Upper lobe of left lung (tissue), 6 donors: ENCODE measurements at places on chromosomes 7 and 10.

DNA sequence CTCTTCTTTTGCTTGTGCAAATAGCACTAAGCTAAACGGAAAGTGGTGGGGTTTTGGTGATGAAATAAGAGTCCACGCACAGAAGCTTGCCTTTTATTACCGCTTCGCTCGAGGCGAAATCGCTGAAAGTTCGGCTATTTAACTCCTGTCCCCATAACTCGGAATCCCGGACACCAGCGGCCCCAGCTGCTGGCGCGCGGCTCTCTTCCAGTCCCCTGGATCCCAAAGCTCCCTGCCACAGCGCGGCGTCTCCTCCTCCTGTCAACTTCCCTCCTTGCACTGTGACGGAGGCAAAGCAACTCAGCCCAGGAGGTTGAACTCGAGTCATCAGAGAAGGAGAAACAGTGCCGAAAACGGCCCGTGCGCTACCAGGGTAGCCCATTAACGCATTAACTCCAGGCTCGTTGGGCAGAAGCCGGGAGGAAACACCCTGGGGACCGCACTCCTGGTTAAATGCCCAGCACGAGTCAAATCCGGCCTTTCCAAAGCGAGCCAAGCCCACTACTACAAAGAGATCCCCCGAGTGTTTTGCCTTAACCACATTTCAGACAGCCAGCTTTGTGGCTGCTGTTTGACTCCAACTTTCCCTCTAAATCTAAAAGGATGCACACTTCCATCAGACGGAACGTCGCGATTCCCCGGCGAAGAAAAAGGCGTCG lies 1.3 kb downstream of the SEMA3D start:
- no peaks in the 10 kb centered on the region for H3K27me3 ChIP-seq
- H3K4me1 ChIP-seq, result no peaks in the 10 kb centered on the region
- H3K27ac ChIP-seq, result peak overlapping the region; percentile 71
- peak overlapping the region; percentile 45 for H3K4me3 ChIP-seq
- H3K36me3 ChIP-seq, result no peaks in the 10 kb centered on the region

GRCh38 chr7:114627231-114627630 lies 212.6 kb downstream of the FOXP2 start:
- H3K27ac ChIP-seq, result no peak overlapping the region
- H3K36me3 ChIP-seq, result no peaks in the 10 kb centered on the region
- DNase-seq, result no peak
- H3K4me1 ChIP-seq, result no peaks in the 10 kb centered on the region

- no peaks in the 10 kb centered on the region for H3K27me3 ChIP-seq
- H3K36me3 ChIP-seq, result no peaks in the 10 kb centered on the region
- peaks cover 16% of the 10 kb centered on the region for H3K4me1 ChIP-seq
- no peak overlapping the region for H3K4me3 ChIP-seq
- DNase-seq, result no peak
- no peak overlapping the region for H3K27ac ChIP-seq
Measured at GRCh38 chr10:117350909-117351308, 24.3 kb downstream of the PDZD8 start.

DNA sequence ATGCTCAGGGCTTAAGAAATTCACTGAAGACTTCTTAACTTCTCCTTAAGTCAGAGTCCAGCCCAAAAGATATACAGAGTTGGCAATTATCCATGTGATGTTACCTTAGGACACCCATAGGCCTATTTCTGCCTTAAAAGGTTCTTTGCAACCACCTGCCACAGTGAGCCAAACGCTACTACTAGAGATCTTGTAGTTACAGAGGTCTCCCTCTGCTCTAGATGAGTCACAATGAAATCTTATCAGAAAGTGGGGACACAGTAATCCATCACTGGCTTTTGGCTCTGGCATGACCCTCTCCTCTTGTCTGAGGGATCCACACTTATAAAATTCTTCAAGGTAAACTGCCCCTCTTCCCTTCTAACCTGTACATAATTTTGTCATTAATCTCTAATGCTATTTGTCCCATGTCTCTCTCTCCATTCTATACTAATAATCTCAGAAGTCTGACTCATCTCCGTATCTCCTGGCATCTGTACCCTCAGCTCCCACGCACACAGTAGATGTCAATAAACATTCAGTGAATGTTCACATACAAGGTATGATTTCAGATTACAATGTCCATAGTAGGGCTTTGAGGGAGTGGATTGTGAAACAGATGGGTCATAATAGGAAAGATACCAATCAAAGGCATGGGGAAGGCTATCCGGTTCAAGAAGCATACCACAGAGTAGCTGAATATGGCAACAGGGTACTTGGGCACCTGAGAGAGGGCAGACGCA lies 112.1 kb downstream of the SGMS1 start:
- H3K36me3 ChIP-seq, result no peaks in the 10 kb centered on the region
- H3K4me1 ChIP-seq, result peaks cover 6% of the 10 kb centered on the region
- H3K27me3 ChIP-seq, result no peaks in the 10 kb centered on the region
- no peak overlapping the region for H3K4me3 ChIP-seq
- DNase-seq, result no peak
- H3K27ac ChIP-seq, result no peak overlapping the region

DNA sequence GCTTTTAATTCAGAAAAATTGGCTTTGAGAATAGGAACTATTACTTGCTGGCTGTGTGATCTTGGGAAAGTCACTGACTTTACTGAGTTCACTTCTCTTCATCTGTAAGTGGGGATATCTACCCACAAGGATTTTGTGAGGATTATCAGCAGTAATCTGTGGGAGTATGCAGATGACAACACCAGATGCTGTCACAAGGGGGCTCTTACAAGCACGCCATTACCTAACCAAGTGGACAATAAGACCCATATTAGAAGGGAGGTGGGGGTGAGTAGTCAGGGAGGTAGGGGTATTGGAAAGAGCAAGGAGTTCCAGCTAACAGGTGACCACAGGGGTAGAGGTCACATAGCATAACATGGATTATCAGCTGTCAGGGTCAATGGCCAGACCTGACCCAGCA lies 569.4 kb downstream of the SUGCT start:
- no peaks in the 10 kb centered on the region for H3K27me3 ChIP-seq
- no peak for DNase-seq
- H3K27ac ChIP-seq, result no peak overlapping the region
- no peaks in the 10 kb centered on the region for H3K4me1 ChIP-seq

GRCh38 chr10:78524342-78524741 lies 490.7 kb downstream of the RPS24 start:
- no peak overlapping the region for H3K4me3 ChIP-seq
- no peaks in the 10 kb centered on the region for H3K27me3 ChIP-seq
- H3K27ac ChIP-seq, result no peak overlapping the region
- no peak for DNase-seq

- H3K27me3 ChIP-seq, result no peaks in the 10 kb centered on the region
- peak; percentile 48 for DNase-seq
- peak overlapping the region; percentile 13 for H3K27ac ChIP-seq
- peaks cover 35% of the 10 kb centered on the region for H3K4me1 ChIP-seq
- no peaks in the 10 kb centered on the region for H3K36me3 ChIP-seq
Measured at GRCh38 chr7:2493205-2494164, 17.3 kb upstream of the GRIFIN start.

DNA sequence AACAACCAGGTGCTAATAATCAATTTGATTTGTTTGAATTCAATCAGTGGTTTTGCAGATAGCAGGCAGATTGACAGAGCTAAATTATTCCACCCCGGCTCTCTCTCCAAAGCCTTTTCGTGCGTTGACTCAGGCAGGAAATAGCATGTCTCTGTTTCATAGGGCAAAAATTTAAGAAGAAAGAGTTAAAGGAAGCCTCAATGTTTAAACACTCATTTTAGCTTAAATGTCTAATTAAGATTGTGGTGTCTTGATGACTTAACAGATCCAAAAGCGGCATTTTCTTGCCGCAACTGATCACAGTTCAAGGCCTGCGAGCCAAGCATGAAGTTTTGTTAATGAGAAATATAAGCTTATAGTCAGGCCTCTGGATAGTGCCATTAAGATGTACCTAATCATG lies 1051.1 kb upstream of the AUTS2 start:
- no peak overlapping the region for H3K4me3 ChIP-seq
- no peaks in the 10 kb centered on the region for H3K27me3 ChIP-seq
- H3K4me1 ChIP-seq, result no peaks in the 10 kb centered on the region
- H3K36me3 ChIP-seq, result no peaks in the 10 kb centered on the region
- H3K27ac ChIP-seq, result no peak overlapping the region

- H3K4me1 ChIP-seq, result no peaks in the 10 kb centered on the region
- H3K27ac ChIP-seq, result no peak overlapping the region
- DNase-seq, result no peak
- H3K36me3 ChIP-seq, result peaks cover 13% of the 10 kb centered on the region
- no peaks in the 10 kb centered on the region for H3K27me3 ChIP-seq
Measured at GRCh38 chr10:98238391-98238790, 29.6 kb downstream of the LOXL4 start.

- no peaks in the 10 kb centered on the region for H3K4me1 ChIP-seq
- H3K27me3 ChIP-seq, result no peaks in the 10 kb centered on the region
- no peak overlapping the region for H3K4me3 ChIP-seq
Measured at GRCh38 chr7:113460067-113460466, 341.7 kb upstream of the SMIM30 start.

DNA sequence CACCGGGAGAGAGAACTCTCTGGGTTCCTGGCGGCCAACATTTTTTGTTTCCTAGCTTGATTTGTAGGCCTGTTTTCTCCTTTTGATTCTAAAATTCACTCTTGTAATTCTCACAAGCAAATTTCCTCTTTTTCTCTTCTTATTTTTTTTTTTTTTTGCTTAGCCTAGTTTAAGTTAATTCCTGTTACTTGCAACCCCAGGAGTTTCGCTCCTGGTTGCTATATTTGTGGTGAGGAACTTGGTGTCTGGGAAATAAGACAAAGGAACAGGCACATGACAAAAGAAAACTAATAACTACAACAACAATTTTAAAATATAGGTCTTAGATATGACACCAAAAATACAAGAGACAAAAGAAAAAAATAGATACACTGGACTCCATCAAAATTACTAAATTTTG lies 6.7 kb downstream of the AOAH start:
- H3K36me3 ChIP-seq, result no peaks in the 10 kb centered on the region
- H3K4me3 ChIP-seq, result no peak overlapping the region
- DNase-seq, result no peak
- H3K27me3 ChIP-seq, result no peaks in the 10 kb centered on the region
- no peaks in the 10 kb centered on the region for H3K4me1 ChIP-seq

DNA sequence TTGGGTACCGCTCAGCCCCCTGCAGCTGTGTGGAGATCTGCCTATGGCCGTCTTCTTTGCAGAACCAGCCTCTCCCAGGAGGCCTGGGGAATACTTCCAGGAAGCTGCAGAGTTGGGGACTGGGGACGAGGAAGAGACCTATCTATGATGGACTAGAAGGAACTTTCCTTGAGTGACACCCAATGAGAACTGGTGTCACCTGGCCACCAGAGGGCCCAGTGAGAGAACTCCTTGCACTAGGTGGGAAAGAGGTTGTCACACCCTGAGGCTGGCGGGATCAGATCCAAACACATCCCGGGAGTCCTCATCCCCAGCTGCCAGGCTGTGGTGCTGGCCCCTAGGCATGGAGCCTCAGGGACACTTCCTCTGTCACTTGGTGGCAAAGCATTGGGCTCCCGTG lies 4.9 kb upstream of the GRID2IP start:
- DNase-seq, result no peak
- no peak overlapping the region for H3K4me3 ChIP-seq
- no peak overlapping the region for H3K27ac ChIP-seq

GRCh38 chr7:138745189-138745588 lies 44.0 kb upstream of the SVOPL start:
- no peaks in the 10 kb centered on the region for H3K4me1 ChIP-seq
- no peak overlapping the region for H3K4me3 ChIP-seq
- H3K27ac ChIP-seq, result no peak overlapping the region

DNA sequence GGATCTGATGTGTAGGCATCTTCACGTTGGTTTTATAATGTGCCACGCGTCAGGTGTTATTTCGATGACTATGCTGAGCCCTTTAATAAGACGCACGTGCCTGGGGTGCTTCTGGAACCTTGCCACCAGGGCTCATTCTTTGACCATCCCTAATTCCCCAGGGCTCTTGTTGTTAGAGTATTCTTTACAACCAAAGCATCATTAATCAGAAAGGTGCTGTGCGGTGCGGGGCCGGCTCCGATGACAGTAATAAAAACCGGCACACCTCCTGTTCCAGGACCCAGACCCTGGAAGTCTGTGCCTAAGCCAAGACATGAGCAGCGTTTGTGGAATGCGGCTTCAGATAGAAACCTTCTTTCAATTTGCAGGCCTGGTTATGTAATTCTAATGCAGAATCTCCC lies 58.4 kb downstream of the MGMT start:
- no peak overlapping the region for H3K27ac ChIP-seq
- DNase-seq, result no peak
- no peaks in the 10 kb centered on the region for H3K27me3 ChIP-seq
- H3K4me1 ChIP-seq, result no peaks in the 10 kb centered on the region
- H3K4me3 ChIP-seq, result no peak overlapping the region

GRCh38 chr10:131979336-131979735 lies 2.4 kb downstream of the BNIP3 start:
- H3K27ac ChIP-seq, result no peak overlapping the region
- H3K4me3 ChIP-seq, result peak overlapping the region; percentile 94
- H3K27me3 ChIP-seq, result no peaks in the 10 kb centered on the region
- DNase-seq, result no peak
- H3K36me3 ChIP-seq, result no peaks in the 10 kb centered on the region
- H3K4me1 ChIP-seq, result peaks cover 28% of the 10 kb centered on the region

DNA sequence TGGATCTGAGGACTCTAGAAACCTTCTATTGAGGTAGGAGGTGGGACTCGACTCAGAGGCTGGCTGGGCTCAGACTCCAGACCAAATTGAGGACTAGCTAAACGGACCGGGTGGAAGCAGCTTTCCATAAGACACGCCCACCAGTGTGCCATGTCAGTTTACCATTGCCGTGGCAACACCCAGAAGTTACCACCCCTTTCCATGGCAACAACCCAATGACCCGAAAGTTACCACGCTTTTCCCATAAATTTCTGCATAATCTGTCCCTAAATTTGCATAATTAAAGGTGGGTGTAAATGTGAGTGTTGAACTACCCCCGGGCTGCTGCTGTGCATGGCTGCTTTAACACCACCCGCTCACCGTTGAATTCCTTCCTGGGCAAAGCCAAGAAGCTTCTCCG lies 58.9 kb downstream of the MICALL2 start:
- H3K36me3 ChIP-seq, result no peaks in the 10 kb centered on the region
- DNase-seq, result no peak
- peaks cover 4% of the 10 kb centered on the region for H3K4me1 ChIP-seq
- H3K27ac ChIP-seq, result no peak overlapping the region
- no peak overlapping the region for H3K4me3 ChIP-seq
- no peaks in the 10 kb centered on the region for H3K27me3 ChIP-seq

DNA sequence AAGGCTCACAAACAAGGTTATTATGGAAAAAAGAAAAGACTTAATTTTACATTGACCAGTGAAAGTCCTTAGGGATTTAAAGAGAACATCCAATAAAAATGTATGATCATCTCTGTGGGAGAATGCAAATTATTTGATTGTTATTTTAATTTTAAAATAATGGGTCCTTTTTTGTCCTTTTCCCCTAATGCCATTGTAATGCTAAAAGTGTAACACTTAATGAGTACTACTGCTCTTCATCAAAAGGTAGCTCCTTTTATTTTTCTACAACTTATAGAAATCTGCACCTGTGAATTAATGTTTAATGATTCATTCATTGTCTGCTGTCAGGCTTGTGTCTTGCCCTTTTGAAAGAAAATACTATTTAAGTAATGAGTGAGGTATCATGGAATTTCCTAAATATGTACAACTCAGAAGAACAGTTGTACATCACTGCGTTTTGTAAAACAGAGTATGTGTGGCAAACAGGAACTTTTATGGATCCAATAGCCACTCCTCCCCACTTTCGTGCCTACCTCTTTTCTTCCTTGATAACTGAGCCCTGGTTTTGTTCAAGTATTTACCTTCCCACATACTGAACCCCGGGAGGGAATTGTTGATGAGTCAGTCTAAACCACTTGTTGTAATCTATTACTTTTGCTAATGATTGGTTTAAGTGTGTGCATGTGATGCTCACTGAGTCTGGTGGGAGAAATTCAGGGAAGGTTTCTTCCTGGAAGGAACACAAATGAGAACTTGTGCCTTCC lies 19.9 kb upstream of the TRUB1 start:
- no peaks in the 10 kb centered on the region for H3K27me3 ChIP-seq
- no peak overlapping the region for H3K4me3 ChIP-seq
